NCI-H1436 treated with DMSO at 0.1 percent for 48 hours (cell line): ENCODE measurements at places on chromosomes 7 and 10.

- DNase-seq, result no peak
Measured at GRCh38 chr7:41425926-41426325, 277.0 kb downstream of the INHBA start.

DNA sequence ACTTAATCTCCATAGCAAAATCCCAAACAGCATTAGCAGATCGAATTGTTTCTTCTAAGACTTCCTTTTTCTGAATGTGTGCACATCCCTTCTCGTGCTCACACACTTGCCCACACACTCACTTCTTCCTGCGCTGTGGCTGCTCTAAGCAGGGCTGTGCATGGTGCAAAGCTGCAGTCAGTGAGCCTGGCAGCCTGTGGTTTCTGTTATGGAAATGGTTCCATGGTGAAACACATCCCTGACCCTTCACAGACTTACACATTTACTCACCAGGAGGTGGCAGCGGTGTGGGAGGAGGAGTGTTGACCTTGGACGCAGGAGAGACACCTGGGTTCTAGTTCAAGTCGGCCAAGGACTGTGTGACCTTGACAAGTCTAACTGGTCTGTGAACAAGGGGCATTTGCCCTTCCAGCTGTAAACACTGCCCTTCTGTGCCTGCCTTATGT is 24.9 kb downstream of the MTURN start:
- peak; percentile 23 for DNase-seq

DNA sequence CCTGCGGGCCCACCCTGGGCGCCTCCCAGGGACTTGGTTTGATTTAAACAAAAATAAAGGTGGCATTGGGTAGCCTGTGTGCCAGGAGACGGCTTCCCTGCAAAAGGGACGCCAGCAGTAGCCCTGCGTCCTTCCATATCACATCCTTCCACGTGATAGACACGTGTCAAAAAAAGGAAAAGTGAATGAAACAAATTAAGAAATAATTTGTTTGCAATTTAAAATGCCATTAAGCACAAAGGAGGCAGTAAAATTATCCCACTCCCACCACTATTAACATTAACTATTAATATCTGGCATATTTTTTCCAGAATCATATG is 7.6 kb downstream of the TACR2 start:
- no peak for DNase-seq

GRCh38 chr7:13979671-13980435 is 9.6 kb downstream of the ETV1 start:
- DNase-seq, result no peak

DNA sequence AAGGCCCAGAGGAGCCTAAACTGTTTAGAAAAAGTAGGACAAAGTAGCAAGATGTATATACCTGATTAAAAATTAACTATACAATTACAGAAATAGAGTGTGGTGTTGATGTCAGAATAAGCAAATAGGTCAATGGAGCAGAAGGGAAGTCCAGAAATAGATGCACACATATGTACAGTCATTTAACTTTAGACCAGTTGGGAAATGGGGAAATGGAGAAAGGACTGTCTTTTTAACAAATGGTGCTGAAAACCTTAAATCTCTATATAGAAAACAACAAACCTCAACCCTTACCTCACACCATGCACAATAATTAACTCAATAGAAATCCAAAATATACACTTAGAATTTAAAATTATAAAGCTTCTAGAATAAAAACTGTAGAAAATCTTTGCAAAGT is 72.2 kb downstream of the CH25H start:
- DNase-seq, result no peak

- DNase-seq, result no peak
Measured at GRCh38 chr10:77800320-77800719, 126.2 kb downstream of the DLG5 start.

DNA sequence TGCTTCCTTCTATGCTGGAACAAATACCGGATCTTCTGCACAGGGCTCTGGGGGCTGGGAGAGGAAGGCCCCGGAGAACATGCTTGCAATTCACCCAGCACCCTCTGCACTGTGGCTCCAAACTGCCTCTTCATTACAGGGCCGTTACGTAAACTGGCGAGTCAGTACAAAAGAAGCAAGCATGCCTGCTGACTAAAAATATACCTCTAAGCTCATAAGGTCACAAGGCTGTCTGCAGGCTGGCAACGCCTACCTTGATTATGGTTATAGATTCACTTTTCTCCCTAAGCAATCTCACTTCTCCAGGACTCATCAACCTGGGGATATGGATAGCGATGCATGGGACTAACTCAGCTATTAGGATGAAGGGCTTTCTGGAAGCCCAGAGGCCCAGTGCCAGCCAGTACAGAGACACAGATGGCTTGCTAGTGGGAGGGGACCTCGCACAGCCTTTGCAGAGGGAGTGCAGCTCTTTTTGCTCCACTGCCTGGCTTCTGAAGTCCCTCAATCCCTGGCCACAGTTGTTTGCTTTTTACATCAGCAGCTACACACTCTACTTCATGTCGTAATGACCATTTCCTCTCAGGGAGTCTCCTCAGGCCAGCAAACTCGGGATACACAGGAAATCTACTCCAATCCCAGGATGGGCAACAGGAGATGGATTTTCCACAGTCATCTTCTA is 96.1 kb downstream of the SH3PXD2A start:
- no peak for DNase-seq

GRCh38 chr7:25117226-25118047 is 7.6 kb downstream of the CYCS start:
- no peak for DNase-seq

GRCh38 chr10:16732376-16732775 is 84.8 kb downstream of the RSU1 start:
- DNase-seq, result no peak

GRCh38 chr7:131320603-131321002 is 7.1 kb upstream of the MKLN1 start:
- no peak for DNase-seq

- no peak for DNase-seq
Measured at GRCh38 chr10:60964257-60965235, 20.6 kb upstream of the RHOBTB1 start.

DNA sequence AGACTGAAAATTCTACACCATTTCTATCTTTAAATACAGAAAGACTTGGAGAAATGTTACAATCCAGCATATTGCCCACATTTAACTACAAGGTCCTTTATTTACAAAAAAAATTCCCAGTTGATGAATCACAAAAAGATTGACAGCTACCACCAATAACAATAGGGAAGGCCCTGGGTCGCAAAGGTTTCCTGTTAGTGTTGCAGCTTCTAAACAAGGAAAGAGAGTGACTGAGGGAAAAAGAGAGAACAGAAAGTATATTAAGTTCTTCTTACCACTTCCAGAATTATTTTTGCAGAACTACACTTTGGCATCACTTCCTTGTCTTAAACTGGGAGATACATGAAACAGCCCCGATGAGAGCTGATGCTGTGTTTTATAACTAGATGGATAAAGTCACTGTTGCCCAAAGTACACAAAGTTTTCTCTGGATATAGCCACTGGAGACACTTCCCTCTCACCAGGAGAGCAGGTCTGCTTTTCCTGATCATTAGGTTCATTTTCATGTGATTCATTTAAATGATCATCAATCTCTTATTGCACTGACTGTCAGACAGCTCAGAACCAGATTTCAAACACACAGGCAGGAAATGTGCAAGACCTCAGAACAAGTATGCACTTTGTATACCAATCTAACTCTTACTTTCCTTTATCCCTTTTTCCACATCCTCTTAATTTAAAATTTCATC is 57.0 kb downstream of the SHTN1 start:
- no peak for DNase-seq

- no peak for DNase-seq
Measured at GRCh38 chr7:130593033-130593432, 75.5 kb downstream of the COPG2 start.

DNA sequence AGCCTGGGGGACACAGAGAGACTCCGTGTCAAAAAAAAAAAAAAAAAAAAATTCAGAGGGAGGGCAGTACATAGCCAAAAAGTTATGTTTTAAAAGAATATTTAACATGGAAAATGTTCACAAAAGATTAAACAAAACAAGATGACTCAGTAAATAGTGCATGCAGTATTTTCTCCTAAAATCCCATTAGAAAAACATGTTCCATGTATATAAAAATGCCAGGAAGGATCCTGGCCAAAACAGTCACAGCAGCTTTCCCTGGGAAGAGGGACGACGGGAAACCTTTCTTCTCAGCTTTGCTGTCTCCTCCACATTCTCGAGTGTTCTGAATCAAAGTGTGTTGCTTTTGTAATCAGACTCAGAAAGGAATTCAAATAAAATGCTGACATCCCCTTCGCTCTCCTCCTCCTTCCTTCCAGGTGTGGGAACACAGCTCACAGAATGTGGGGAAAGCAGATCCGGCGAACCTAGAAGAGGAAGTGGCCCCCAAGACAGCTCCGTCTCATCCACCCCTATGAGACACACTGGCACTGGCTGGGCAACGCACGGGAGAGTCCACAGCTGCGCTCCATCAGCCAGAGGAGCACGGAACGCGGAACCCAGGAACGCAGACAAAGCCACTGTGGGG is 139.4 kb downstream of the MAD1L1 start:
- DNase-seq, result no peak

DNA sequence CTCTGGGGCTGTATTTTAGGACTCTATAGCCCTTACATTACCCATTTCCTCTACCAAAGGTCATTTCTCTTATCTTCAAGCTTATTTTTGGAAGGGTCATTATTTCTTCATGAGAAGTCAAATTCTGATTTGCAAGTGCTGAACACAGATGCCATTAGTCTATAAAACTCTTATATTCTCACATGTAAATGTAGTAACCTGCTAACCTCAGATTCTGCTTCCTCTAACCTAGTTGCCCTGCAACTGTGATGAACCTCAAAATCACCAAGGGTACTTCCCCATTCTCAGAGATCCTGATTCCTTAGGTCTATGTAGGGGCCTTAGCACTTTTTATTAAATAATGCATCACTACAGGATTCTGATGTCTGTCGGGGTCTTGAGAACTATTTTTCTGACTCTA is 6.3 kb downstream of the FAS start:
- DNase-seq, result no peak

DNA sequence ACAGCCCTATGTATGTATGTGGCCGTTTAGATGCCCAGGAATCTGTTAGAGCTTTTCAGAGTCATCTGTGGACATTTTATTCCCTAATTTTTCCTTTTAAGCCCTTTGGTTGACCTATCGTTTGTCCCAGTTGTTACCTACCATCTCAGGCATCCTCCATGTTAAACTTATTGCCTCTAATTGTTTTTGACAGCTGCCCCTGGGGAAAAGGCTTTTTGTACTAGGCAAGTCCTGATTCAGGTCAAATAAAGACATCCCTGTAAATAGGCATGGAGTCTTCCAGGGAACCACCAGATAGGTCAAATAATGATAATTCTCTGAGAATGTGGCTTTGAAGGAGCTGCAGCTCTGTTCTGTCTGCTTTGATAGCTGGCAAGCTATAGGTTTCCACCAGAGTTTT is 87.7 kb upstream of the CYP26C1 start:
- no peak for DNase-seq

DNA sequence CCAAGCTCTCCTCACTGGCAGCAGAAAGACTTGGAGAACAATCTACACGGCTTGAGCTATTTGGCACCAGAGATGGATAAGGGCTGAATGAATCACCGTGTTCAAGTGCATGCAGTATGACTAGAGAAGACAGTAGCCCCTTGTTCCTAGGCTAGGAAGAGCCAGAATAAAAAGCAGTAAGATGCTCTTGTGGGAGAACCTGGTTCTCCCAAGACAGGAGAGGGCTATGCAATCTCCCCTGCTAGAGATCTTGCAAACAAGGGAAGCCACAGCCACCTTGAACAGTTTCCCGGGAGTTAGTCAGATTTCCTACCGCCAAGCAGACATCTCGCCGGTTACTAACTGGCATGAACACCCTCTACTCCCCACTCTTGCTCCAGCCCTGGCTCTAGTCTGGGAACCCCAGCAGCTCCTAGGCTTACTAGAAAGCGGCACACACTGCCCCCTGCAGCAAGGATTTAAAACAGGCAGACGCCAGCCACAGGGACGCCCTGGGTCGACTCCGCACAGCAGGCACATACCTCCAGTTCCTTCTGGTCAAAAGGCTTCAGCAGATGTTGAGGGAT is 107.3 kb downstream of the SMURF1 start:
- no peak for DNase-seq

- DNase-seq, result no peak
Measured at GRCh38 chr10:101577121-101577871, 10.8 kb downstream of the POLL start.

- no peak for DNase-seq
Measured at GRCh38 chr10:116697816-116698215, 44.5 kb downstream of the HSPA12A start.

DNA sequence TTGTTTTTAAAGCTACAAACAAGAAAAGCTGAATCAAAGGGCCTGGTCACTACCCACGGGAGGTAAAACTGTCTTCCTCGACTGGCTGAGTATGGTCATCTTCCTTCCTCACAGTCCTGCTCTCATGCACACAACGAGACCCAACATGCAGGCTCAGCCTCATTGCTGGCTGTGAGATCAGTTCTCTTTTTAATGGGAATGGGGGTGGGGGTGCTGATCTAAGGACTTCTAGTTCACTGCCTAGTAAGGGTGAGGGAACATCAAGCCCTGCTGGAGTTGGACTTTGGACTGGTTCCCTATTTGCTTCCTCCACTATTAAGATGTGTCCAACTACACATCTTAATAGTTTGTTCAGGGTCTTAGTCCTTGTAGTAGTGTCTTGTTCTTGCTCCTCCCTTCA is 48.2 kb downstream of the ABCB4 start:
- DNase-seq, result no peak

GRCh38 chr7:28065721-28066285 is 114.8 kb downstream of the JAZF1 start:
- DNase-seq, result no peak

DNA sequence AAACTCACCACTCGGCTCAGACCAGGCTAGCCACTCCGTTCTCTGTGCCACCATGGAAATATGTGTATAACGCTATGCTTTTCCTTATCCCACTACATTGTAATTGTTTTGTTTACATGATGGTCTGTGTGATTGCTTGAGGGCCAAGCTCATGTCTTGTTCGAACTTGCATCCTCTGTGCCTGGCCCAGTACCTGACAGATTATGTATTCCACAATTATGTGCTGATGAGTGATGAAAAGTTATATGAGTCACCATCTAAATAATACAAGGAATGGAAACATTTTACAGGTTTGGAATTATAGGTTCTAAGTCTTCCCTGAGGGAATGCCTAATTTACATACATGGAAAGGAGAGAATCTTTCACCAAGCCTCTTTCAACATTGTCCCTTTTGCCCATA is 137.4 kb downstream of the C7orf25 start:
- no peak for DNase-seq

GRCh38 chr7:103764901-103765300 is 224.6 kb downstream of the RELN start:
- DNase-seq, result no peak

GRCh38 chr10:29316308-29317026 is 27.6 kb downstream of the LYZL1 start:
- no peak for DNase-seq

DNA sequence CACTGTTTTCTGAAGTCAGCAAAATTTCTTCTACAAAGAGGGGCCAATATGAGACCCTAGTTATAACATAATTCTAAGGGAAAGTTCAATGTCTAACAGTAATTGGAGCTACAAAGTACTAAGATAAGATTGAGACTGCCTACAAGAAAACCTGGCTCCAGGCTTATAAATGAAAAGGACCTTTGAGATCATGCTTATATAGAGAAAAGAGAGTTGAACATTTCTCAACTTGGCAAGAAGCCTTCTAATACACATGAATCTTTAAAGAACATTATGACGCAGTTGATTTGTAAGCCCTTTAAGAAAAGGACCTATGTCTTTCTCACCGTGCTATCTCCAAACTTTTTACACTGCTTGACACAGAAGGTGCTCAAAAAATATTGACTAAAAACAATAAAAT is 87.9 kb downstream of the TPK1 start:
- no peak for DNase-seq
